ENCODE measurements at places on chromosomes 12 and 14. TPM values are rescaled to one million over a fixed set of nuclear protein-coding genes. Genes with fewer than 3 reads are reported as not detected.

DNA sequence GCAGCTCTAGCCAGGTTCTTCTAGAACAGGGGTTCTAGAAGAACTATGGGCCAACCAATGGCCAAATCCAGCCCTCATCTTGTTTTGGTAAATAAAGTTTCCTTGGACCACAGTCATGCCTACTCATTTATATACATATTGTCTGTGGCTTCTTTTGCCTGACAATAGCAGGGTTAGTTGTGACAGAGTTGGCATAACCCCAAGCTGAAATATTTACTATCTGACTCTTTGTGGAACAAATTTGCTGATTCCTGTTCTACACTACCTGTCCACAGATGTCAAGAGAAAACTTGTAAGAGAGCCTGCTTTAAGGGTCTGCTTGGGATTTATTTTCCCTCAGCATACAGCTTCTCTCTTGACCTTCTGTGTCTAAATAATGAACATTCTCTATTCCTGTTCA lies 289.0 kb downstream of the KSR2 start:
- peak; percentile 70 for DNase-seq

GRCh38 chr12:29282031-29282816 lies 98.7 kb downstream of the ERGIC2 start:
- DNase-seq: no peak

DNA sequence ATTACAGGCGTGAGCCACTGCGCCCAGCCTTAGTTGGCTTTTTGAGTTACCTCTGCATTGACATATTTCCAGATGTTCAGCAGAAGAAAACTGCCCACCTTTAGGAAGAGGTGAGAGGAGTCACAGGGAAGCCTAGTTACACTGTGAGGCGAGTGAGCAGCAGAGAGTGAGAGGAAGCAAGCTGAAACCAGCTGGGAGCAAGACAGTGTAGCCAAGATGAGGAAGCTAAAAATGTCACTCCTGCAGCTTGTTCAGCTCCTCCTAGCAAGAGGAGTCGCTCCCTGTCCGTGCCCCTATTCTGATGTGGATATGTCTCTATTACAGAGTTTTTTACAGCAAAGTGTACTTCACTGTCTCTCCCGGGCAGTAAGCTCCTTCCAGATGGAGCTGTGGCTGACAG lies 127.6 kb downstream of the GXYLT1 start:
- DNase-seq: no peak

- DNase-seq: peak; percentile 46
Observed at GRCh38 chr12:58268069-58268468, 326.7 kb downstream of the ATP23 start.

- peak; percentile 51 for DNase-seq
Observed at GRCh38 chr14:29925736-29926135, 1.9 kb downstream of the PRKD1 start.

GRCh38 chr12:47102406-47102805 lies 22.6 kb upstream of the AMIGO2 start:
- no peak for DNase-seq

The DPF3 gene
- 7.9 TPM for total RNA-seq

The RNU4-1 gene
- total RNA-seq: not detected
